Gastroesophageal sphincter (tissue), 4 donors: ENCODE measurements at places on chromosomes 4 and X. TPM values are rescaled to one million over a fixed set of nuclear protein-coding genes. Genes with fewer than 3 reads are reported as not detected.

The RBM46 gene
- not detected for total RNA-seq

The CXCL3 gene
- total RNA-seq = not detected

The CSAG2 gene
- total RNA-seq = not detected

The DOCK11 gene
- total RNA-seq = 139 TPM
